ENCODE measurements at places on chromosomes 11 and 22.

DNA sequence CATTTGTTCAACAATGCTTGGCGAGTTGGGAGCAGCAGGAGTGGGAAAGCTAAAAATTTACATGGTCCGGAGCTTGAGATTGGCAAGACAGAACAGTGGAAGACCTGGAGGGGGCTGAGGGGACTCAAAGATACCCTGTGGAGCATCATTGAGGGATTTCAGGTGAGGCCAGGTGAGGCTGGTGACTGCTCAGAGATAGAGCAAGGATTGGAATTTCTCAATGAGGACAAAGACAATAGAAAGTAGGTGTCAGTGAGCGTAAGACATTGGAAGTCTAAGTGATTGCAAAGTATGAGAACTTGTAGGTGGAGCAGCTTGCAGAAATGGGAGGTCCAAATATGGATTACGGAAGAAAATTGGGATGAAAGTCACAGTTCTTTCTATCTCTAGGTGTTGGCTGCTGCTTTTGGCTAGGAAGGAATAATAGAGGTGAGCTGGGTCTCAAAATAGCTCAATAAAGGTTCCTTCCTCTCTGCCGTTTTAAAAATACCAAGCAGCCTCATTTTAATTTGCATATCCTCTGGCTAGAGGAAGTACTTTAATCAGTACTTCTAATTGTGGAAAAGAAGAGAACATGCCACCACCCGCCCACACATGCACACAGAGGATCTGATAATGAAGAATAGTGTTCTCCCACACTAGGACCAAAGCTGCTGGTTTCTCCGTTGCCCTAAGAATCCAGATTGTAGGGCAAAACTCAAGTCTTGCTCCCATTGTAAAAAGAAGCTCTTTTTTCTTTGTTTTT is 41.8 kb upstream of the SORL1-AS1 start:
- DNase-seq = no peak

DNA sequence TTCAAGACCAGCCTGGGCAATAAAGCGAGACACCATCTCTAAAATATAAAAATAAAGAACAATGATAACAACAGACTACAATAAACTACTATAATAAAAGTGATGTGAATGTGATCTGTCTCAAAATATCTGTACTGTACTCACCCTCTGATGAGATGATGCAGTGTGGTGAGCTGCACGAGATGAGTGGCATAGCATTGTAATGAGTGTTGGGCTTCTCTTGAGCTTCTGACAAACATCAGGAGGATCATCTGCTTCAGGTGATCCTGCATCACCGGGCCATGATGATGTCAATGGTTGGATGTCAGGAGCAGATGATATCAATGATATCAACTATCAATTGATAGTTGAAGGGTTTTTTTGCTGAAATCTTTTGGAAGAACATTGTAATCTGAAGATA is 52.4 kb upstream of the INCENP start:
- DNase-seq = no peak

- no peak for DNase-seq
These were observed 109.1 kb upstream of the LMO1 start for GRCh38 chr11:8372641-8373381.

- DNase-seq = no peak
These were observed 312.9 kb downstream of the CNTN5 start for GRCh38 chr11:99333621-99334020.

DNA sequence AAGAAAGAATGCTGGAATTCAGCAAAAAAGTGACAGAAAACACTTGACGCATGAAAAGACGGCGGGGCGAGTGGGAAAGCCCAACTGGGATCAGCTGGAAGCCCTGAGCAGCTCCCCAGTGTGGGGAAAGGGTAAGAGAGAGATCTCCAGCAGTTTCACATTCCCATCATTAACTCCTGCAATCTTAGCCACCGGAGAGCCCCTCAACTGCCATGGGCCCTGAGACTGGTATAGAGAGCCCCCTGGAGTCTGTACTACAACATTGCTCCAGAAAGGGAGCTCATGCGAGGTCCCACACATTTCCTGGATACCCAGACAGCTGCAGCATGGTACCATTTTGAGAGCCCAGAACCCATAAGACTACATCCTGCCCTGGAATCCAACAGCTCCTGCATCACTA is 31.1 kb downstream of the MRGPRX4 start:
- DNase-seq = peak; percentile 36

GRCh38 chr22:21819183-21819770 is 48.2 kb downstream of the MAPK1 start:
- DNase-seq = no peak

GRCh38 chr22:47102081-47102480 is 339.6 kb downstream of the TBC1D22A start:
- no peak for DNase-seq

GRCh38 chr11:127017482-127017881 is 16.9 kb upstream of the KIRREL3 start:
- peak; percentile 52 for DNase-seq

DNA sequence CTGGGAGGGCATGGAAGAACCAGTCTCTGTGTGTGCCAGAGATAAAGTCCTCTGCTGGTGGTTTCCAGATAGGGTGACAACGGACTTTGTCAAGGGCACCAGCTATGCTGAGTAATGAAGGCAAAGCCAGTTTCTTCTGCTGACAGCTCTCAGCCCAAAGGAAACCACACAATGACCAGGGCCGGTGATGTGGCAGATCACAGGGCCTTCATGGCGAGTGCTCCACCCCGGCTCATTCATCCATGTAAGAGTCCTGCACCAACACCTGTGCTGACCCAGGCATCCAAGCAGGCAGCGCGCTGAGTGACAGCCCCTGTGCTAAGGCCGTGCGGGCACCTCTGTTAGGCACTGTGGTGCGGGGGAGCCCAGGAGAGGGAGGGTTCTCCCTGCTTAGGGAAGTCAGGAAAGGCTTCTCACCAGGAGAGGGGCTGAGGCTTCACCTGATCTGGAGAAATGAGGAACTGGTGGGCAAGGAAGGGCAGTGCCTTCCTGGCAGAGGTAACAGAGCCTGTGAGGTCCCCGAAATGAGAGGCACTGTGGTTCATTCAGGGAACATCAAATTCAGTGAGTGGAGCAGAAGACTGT is 33.8 kb downstream of the TP53I11 start:
- peak; percentile 54 for DNase-seq

DNA sequence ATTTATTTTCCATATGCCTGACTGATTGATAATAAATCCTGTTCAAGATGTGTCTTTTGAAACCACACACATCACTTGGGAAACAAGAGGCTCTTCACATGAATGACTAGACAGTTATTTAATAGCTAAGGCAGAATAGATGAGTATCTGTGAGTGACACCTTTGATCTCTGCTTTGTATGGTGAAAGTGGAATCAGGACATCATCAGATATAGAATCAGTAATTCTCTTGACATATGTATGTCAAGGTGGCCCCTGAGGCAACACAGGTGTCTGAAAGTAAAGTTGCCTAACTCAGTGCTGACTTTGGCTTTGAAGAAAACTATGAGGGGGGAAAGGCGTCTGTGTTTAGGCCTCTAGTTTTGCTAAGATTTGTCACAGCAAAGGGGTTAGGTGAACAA is 11.5 kb upstream of the CASP4 start:
- DNase-seq = no peak

GRCh38 chr11:93017821-93018690 is 48.6 kb downstream of the MTNR1B start:
- peak; percentile 8 for DNase-seq

DNA sequence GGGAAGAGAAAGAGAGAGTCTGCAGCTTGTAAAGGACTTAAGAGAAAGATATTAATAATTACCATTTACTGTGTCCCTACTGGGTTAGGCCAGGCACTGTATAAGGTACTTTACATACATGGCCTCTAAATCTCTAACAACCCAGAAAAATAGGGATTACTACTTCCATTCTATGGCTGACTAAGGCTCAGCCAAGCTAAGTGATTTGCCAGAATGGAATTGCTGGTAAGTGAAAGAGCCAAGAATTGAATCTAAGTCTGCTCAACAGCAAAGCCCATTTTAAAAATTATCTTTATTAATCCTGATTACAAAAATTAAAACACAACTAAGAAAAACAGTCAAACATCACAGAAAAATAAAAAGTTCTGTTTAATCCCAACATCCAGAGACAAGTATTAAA is 21.4 kb downstream of the XRRA1 start:
- no peak for DNase-seq

DNA sequence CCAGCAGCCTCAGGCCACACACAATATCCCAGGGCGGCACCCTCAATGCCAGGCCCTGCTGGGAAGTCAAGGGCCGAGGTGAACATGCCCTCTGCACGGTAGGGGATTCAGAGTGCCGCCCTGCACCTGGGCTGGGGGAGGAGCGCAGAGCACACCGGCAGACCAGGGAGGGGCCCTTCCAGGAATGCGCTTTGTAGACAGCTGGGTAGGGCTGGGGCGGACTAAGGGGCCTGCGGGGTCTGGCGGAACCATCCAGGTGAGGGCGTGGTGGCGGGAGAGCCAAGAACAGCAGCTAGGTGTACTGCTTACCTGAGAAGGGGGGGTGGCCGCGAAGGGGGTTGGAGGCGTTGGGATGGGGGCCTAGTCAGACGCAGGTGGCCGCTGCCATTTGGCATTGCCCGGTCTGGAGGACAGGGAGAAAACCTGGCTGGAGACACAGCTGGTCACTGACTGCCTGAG is 26.0 kb downstream of the DUSP8 start:
- peak; percentile 79 for DNase-seq

DNA sequence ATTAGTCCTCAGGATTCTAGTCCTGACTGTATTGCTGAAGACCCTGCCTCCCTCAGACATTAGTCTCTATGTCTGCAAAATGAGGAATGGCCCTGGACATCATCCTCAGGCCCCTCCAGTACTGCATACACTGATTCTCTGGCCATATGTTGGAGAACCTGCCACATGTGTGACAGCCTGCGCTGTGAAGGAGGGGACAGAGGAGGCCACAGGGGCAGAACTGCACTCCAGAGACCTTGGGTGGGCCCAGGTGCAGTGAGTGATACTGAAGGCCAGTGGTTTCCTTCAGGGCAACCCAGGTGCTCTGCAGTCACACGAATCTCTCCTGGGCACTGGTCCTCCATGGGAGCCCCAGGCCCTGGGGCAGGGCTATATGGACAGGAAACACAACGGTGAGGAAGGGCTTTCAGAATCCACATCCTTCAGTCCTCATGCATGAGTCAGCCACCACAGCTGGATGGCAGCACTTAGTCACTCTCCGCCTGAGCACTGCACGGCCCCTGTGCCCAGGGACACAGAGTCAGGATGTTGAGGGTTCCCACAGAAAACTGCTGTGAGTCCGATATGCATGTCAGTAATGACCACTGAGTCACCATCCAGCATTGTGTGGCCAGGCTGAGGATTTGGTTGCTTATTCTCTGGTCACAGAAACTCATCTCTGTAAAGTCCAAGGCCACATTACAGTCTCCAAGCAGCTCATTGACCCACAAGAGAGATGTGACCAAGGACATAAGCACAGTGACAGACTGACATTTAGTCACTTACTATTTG is 39.7 kb downstream of the ME3 start:
- DNase-seq = peak; percentile 93

DNA sequence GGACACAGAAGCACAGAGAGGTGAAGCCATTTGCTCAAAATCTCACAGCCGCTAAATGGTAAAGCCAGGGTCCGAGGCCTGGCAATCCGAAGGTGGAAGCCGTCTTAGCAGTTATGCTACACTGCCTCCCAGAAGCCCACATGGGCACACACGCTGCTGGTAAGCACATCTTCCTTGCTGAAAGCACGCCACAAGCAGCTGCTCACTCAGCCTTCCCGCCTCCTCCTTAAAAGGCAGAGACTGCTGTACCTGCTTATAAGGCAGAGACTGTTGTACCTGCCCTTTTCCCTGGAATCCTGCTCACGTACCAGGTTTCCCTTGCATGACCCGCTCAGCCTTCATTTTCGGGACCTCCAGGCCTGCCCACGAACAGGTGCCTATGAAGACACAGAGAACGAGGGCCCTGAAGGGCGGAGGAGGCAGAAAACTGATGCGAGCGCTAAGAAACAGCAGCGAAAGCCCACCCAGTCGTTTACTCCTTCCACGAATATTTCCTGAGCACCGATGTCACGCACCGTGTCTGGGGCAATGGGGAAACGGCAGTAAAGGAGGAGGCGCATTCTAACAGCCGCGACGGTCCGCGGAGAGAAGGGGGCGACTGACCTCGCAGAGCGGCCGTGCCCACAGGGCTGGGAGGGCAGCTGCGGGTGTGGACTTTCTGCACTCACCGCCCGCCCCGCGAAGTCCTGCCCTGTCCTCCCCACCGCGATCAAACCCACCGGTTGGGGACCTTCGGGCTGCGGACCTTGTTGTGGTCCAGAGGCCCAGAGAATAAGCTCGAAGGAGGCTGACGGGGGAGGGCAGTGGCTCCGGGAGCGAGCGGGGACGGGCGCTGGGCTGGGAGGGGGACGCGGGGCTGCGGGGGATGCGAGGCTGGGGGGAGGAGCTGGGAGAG is 13.0 kb downstream of the SPATA19 start:
- DNase-seq = no peak

DNA sequence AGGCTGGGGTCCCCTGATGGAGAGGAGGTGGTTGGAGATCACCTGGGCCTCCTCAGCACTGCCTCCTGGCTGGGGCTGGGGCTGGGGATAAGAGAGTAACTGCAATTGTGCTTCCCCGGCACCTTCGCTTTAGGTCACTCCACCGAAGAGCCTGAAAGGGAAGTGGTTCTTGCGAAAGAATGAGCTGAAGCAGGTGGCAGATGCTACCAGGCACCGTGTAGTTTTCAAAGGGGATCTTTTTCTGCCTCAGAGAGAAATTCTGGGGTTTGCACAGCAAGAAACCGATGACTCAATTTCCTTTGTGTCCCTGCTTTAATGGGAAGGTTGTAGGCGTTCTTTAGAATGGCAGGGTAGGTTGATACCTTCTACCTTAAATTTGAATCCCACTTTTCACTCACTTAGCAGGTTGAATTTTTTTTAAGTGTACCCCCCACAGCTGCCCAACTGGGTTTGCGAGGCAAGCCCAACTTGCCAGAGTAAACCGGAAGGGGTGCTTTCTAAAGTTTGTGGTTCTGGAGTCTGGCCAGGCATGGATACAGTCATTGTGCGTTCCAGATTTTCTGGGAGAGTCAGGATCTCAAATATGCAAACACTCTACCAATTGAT is 5.3 kb downstream of the CD44 start:
- no peak for DNase-seq

All from SW480 (cell line).